ENCODE measurements at places on chromosomes 2 and 18.

DNA sequence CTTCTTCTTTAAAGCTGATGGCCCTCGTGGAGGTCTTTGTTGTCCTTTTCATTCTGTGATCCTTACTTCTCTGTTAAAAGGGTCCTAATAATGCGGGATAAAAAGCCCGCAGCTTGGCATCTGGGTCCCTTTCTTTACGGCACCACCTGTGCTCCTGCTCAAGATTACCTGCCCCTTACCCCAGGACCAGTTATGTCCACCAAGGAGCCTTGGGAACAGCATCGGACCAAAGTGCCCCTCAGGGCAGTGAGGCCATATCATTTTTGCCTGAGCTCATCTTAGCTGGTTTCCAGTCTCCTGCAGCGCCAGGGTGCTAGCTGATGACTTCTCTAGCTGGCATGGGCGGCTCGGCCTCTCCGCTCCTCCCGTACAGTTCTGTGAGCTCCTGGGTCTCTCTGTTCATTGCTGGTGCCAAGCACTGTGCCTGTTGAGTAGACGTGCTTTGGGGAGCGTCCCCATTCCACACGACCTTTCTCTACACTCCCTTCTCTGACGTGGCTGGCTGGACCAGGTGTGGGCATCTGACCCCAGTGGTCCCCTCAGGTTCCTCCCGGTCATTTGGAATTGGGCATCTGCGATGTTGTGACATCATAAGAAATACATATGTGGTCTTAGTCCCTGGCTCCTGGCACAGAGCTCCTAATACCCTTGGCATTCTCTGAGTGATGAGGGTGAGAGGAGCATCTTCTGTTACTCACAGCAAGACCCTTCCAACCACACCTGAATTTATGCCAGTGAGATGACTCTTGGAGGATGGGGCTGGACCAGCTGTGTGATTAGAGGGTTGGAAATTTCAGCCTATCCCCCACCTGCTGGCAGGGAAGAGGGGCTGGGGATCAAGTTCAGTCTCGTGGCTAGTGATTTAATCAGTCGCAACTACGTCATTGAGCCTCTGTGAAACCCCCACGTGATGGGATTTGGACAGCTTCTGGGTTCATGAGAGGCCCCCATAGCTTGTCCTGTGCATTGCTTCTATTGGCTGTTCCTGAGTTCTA, 134.2 kb upstream of the HS6ST1 start:
- DNase-seq: no peak

GRCh38 chr2:215775106-215775505, 238.2 kb downstream of the MREG start:
- no peak for DNase-seq

DNA sequence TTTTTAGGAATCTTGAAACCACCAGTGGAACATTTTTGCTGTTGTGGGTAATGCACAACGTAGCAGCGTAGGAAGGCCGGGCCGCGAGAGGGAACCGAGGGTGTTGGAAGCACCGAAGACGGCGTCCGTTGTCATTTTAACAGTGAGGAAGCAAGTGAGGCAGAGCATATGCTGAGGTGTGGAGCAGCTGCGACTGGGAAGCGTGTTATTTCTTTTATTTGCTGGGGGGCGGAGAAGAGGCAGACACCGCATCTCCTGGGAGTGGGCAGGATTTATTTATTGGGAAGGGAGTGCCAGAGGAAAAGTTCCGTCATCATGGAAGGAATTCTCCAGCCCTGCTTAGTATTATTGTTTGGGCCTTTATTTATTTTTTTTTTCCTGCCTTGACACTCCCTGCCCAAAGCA, 232.8 kb downstream of the KLHL29 start:
- DNase-seq: no peak

DNA sequence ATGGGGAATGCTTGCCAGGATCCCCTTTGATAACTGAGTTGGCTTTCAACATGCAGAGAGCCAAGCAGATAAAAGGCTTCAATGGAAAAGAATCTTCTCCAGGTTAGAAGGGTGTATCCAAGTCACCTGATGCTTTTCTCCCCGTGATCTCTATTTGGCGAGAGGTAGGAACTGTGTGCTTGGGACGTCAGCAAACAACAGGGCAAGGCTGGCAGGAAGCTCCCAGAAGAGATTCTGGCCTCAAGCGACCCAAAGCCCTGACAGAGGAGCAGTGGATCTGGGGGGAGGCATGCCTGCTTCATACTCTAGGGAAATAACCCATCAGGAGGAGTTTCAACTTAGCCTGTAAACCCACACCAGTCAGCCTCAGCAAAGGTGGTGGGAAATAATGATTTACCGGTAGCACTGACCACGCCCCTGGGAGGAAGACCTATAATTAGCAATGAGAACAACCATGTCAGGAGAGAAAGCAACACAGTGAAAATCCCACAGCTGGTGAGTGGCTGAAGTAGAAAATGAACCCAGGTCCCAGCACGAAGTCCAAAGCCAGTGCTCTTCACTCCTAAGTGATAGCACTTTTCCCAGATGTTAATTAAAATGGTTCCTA, 76.3 kb upstream of the SEC11C start:
- DNase-seq: no peak

DNA sequence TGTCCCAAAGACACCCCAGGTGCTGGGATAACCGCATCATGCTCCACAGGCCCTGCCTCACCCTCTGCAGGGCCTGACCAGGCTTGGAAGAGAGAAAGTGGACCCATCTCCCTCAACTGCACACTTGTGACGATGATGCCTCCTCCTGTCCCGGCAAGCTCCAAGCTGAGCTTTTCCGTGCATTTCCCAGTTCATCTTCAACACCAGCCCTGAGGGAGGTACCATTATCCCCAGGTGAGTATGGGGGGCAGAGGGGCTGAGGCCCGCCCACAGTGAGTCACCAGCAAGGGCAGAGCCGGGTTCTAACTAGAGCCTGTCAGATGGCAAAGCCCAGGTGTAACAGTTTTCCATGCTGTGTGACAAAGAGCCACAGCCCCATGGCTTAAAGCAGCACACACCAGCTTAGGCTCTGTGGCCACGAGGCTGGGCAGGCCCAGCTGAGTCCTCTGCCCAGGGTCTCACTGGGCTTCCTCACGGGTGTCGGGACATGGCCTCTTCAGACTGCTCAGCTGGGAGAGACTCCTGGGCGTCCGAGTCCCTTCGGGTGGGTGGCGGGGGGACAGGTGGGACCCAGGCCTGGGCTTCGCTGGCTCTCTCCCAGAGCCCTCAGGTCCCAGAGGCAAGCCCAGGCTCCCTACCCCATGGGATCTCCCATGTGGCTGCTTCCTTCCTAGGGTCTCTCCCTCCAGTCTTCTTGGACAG, 108.4 kb upstream of the OTOS start:
- no peak for DNase-seq

GRCh38 chr2:177970670-177971454, 101.7 kb downstream of the PDE11A start:
- DNase-seq: no peak

DNA sequence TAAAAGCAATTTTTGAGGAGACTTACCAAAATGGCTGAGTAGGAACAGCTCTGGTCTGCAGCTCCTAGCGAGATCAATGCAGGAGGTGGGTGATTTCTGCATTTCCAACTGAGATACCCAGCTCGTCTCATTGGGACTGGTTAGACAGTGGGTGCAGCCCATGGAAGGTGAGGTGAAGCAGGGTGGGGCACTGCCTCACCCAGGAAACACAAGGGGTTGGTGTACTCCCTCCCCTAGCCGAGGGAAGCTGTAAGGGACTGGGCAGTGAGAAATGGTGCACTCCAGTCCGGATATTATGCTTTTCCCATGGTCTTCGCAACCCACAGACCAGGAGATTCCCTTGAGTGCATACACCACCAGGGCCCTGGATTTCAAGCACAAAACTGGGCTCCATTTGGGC, 419.0 kb downstream of the NUP35 start:
- DNase-seq: no peak

DNA sequence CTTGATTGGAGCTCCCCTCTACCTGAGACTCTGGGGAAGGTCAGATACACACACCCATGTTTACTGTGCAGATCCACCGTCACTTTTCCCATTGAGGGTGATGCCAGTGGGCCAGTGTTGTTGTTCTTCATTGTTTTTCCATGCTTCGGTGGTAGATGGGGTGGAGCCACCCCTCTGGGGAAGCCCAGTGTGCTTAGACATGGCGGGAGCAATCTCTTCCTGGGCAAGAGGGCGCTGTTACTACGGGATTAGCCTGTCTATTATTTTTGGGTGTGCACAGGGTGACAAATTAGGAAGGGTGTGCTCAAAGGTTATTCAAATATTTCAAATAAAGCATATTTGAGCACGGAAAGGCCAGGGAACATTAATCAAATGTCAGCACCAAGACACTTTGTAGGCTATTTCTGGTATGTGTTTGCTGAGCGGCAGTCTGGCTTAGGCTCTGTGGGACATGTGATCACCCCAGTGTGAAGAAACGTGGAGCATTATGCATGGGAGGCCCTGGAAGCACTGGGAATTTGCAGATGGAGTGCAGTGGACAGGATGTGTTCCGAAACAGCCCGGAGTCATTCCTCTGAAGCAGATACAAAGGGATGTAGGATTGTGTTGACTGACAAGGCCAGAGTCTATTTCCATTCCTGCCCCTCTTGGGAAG, 34.8 kb upstream of the SMIM21 start:
- DNase-seq: no peak

GRCh38 chr2:231764760-231765159, 16.3 kb downstream of the PDE6D start:
- DNase-seq: no peak

GRCh38 chr2:209653134-209653533, 118.5 kb upstream of the UNC80 start:
- DNase-seq: no peak
